ENCODE measurements at places on chromosomes 3 and 15.

DNA sequence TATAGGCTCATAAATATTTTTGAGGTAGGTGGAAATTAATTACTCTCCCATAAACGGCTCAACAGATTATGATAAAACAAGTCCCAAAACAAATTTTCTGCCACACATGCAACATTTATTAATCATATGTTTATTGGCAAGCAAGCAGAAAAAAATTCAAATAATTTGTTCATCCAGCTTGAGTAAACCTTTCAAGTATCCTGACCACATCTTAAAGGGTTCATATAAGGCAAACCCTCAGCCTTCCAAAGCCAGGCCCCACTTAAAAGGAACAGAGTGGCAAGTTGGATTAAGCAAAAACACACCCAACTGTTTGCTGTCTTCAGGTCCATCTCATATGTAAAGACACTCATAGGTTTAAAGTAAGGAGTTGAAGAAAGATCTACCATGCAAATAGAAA, 1042.3 kb downstream of the DIPK2A start:
- DNase-seq, result no peak

DNA sequence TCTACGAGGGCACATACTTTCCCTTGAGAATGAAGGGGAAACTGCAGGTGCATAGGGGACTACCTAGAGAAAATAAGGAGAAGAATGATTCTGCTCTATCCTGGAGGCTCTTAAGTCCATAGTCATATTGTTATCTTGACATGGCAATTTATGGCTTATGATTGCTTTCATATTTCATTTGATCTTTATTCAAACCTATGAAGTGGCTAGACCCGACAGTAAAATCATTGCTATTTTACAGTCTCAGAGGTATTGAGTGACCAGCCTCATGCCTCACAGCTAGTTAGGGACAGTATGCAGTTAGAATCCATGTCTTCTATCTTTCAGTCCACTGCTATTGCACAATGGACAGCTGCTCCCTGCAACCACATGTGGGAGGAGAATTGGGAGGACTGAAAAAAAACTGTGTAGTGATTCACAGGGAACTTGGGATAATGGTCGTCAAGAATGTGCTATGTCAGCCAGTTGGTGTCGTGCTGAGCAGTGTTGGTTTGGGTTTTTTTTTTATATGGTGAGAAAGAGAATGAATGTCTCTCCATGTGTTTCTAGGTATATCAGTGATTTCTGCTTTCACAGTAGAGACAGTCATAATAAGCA, 63.2 kb upstream of the SPPL2A start:
- peak; percentile 5 for DNase-seq

- DNase-seq, result peak; percentile 4
Measured at GRCh38 chr15:49370782-49371181, 52.3 kb upstream of the FGF7 start.

- no peak for DNase-seq
Measured at GRCh38 chr3:174346571-174346970, 512.6 kb upstream of the NAALADL2 start.

DNA sequence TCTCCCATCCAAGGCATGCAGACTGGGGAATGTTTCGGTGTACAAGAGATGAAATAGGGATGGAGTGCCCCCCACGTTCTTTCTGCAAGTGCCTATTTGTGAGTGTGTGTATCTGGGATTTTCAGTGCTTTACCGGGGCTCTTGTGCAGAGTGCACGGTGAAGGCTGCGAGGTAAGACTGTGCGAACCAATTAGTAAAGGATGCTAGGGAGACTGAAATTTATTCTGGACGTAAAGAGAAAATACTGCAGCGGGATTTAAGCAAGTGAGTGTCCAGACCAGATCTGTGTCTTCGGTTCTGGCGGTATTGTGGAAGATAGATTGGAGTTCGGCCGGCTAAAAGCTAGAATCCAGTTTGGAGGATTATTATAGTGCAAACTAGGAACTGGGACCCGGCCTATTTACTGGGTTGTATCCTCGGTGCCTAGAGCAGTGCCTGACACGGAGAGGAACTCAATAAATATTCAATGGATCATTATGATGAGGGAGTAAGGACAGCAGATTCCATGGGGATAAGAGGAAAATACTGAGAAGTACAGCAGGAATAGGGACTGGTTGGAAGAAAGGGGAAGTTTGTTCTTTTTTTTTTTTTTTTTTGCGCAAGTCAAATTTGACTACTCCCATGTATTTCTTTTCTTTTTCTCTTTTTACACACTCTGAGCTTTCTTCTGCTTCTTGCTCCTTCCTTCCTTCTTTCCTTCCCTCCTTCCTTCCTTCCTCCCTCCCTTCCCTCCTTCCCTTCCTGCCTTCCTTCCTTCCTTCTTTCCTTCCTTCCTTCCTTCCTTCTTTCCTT, 580 bp upstream of the MAGEF1 start:
- DNase-seq, result no peak

DNA sequence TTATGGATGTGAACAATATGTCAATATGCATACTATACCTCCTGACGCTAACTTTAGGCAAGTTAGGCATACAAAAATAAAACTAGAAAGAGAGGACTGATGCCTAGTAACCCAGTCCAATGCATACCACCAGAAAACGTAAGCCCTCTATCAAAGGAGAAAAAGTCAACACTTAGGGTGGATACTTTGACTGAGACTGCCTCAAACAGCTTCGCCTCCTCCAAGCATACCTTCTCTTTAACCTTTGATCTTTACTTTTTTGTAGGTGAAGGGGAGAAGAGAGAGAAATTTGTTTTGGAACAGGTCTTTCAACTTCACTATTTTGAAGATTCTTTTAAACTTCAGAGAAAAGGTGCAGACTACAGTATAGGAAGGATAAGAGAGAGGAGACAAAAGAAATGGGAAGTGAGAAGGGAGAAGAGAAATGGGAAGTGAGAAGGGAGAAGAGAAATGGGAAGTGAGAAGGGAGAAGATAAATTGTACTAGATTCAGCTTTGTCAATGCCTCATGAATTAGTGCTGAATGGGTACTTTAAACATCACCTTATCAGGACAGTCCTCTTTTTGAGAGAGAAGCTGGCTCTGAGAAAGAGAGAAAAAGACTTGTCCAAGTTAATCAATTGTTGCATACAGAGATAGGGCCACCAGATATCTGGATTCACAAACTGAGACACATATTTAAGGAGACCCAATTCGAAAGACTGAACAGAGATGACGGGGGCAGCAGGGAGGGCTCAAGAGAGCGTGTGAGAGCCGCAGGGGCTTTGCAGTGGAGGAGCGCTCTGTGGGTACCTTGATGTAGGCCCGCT, 1.0 kb downstream of the P3H2 start:
- no peak for DNase-seq

DNA sequence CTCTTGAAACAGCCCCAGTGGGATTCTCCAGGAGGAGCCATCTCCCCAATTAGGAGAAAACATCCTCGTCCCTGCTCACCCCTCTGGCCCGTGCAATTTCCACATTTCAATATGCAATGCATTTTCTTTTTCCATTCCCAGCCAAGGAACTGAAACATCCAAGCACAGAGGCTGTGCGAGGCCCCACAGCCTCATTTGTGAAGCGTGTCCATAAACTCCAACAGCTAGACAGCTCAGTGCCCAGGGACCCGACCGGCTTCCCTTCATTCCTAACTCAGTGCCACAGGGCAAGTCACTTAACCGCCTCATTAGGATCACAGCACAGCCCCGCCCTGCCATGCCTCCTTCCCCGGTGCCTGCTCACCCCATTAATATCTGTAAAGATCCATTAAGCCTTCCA, 204.2 kb upstream of the IGF1R start:
- DNase-seq, result no peak
